Sigmoid colon (tissue), 7 donors: ENCODE measurements at places on chromosomes 11 and 22. TPM values are rescaled to one million over a fixed set of nuclear protein-coding genes. Genes with fewer than 3 reads are reported as not detected.

DNA sequence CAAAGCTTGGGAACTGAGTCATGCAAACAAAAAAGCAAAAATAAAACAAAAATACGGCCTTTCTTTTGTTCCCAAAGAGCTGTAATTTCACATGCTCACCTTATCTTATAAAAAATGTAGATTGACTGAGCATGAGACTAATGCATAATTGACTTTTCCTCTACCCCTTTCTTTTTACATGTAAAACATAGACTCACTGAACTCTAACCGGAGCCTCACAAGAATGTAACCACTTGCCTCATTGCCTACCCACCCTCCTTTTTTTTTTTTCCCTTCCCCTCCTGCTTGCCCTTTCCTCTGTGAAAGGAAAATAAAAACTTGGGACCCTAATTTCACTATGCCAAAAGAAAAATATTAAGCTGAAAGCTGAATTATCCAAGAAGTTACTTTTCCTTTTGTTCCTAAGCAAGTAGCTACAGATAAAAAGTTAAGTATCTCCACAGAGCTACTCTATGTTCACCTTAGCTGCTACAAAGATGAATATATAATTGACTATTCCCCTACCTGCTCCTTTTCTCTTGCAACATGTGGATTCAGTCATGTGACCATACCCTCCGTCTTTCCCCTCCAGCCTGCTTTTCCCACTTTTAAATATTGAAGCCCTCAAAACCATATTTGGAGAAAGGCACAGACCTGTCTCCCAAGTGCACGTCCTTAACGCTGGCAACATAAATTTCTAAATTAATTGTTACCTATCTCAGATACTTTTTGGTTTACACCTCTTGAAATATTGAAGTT, 39.6 kb upstream of the WEE1 start:
- no peaks in the 10 kb centered on the region for H3K27me3 ChIP-seq
- no peaks in the 10 kb centered on the region for H3K36me3 ChIP-seq
- H3K27ac ChIP-seq = no peak overlapping the region
- no peak overlapping the region for H3K4me3 ChIP-seq

- no peak for DNase-seq
- no peaks in the 10 kb centered on the region for H3K4me1 ChIP-seq
- no peak overlapping the region for H3K4me3 ChIP-seq
- H3K27me3 ChIP-seq = no peaks in the 10 kb centered on the region
- no peaks in the 10 kb centered on the region for H3K36me3 ChIP-seq
- H3K27ac ChIP-seq = no peak overlapping the region
These were observed 7.1 kb upstream of the QSER1 start for GRCh38 chr11:32885556-32885955.

PRDM10 gene
- polyA plus RNA-seq = 3.7 TPM

SMIM35 gene
- not detected for polyA plus RNA-seq
